Stimulated activated CD4-positive, alpha-beta T cell treated with anti-CD3 and anti-CD28 coated beads, Interleukin-1b, Interleukin-23, amount 100 ng/mL, for 4 hours (primary cell): ENCODE measurements at places on chromosomes 2 and 18.

GRCh38 chr2:164794432-164795231 lies 47.0 kb downstream of the COBLL1 start:
- no peak for DNase-seq

DNA sequence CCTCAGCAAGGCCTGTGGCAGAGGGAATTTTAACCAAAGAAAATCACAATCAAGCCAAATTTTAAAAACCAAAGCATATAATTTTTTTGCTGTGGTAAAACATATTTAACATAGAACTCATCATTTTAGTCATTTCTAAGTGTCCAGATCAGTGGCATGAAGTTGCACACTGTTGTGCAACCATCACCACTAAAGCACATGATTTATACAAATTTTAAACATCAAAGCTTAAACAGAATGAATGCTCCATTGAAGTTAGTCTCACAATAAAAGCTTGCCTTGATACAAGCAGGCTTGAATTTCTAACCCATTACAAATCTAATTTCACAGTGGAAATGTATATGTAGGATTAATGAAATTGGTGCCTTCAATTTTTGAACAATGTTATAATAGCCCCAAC lies 31.2 kb downstream of the FTCDNL1 start:
- no peak for DNase-seq

DNA sequence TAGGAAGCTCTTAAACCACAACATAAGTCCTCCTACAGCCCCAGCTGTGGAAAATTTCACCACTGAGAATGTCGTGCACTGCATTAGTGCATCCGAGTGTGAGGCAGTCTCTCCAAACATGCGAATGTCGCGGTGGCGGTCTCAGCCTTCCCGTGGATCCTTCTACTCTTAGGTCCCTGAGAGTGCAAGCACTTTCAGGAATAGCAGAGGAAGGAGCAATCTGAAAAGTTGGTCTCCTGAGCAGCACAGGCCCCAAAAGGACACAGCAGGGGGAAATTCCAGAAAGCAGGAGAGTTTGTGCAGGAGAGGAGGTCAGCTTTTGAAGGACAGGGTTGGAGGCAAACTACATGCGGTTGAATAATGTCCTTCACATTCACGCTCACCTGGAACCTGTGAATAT lies 440.5 kb upstream of the SMIM21 start:
- DNase-seq: no peak

GRCh38 chr2:238369591-238370040 lies 49.3 kb downstream of the TRAF3IP1 start:
- no peak for DNase-seq

DNA sequence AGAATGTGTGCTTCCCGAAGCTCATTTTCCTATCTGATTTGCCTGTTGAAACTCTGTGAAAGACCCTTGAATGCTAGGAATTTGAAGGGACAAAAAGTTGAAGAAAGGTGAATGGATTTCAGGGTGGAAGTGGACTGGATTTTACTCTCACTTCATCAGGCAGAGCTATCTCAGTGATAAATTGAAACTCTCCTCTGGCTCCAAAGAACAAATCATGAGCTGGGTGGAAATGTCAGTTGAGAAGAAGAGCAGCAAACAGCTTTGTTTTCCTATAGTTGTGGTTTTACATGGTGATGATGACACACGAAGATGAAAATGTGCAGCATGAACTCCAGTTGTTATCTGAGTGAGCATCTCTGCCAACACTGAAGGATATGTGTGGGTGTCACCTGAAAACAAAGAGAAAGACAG lies 34.4 kb downstream of the CD28 start:
- no peak for DNase-seq

- no peak for DNase-seq
Observed at GRCh38 chr2:135662088-135662487, 79.6 kb upstream of the UBXN4 start.

DNA sequence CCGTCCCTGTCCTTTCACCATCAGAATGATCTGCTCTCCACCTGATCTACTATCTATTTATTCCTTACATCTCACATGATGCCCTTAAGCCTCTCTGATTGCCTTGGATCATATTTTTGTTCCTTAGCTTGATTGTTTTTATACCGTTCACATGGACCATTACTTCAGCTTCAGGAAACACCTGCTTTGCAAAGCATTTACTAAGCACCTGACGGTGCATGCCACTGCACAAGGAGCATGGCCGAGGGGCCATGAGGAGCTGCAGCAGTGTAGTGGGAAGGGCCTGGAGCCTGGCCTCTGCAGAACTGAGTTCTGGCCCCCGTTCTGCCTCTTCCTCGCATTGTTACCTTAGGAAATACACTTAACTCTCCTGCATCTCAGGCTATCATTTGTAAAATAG lies 124.1 kb upstream of the NDUFV2 start:
- DNase-seq: no peak

DNA sequence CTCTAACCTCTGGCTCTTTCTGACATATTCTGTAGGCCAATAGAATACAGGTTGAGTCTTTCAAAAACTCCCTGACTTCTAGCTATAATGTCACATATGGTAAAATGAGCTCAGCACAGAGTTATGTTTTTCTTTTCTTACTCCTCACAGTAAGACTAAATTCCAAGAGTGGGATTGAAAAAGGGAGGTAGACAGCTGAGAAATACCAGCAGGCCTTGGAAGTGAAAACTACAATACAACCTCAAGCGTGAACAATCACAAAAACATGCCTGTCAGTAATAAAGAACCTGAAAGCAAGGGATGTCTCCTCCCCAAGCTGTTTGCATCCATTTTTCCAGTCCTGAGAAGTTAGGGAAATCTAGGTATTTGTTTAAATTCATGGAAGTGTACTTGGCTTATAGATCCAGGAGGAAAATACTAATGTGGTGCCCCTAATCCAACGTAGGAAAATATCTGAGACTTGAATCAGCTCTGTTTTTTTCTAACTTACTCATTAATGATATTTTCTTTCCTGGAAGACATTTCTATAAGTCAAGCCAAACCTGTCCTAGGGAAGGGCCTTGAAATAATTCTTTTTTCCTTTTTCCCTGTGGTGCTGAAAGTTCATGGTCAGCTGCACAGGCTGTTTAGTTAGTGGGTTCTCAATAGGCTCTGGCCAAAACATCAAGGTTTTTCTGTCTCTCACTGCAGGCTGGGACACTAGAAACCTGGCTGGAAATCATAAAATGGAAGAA lies 167.9 kb upstream of the SPATS2L start:
- DNase-seq: no peak

DNA sequence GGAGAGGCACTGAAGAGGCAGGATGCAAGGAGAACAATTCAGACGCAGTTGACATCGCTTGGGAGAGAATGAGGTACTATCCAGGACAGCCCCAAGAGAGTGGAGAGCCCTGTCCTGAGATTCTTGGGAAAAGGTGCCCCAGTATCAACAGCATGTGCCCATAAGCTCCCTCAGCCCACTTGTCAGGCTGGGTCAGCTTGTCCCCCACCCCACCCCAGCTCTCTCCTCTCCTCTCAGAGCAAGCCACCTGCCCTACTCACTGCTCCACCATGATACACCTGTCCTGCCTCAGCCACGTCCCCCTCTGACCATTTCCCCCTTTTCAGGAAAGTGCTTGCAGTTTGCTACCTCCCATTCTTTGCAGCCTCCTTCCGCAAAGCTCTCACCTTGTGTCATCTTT lies 111.8 kb downstream of the XRCC5 start:
- no peak for DNase-seq

- no peak for DNase-seq
Observed at GRCh38 chr2:24225499-24226242, 50.8 kb downstream of the FAM228A start.

DNA sequence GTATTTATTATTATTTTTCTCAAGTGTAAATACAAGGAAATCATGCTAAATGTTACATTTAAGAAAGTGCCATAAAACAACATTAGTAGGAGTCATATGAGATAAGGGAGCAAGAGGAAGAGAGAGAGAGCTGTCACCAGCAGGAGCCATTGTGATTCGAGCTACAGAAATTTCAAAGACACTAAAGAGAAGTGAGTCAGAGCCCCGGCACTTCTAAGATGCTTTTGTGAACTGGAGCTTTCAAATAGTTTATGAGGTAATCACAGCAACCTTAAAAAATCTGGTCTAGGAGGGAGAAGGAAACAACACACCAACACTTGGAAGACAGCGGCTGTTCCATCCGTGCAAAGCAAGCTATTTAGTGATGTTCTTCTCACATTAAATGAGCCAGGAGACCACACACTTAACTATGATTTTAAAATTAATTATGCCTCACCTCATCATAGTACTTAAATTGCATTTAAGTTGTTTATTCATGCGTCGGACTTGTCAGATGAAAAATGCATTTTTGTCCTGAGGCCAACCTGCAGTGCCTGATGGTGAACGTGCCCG lies 382.7 kb upstream of the SALL3 start:
- DNase-seq: no peak

DNA sequence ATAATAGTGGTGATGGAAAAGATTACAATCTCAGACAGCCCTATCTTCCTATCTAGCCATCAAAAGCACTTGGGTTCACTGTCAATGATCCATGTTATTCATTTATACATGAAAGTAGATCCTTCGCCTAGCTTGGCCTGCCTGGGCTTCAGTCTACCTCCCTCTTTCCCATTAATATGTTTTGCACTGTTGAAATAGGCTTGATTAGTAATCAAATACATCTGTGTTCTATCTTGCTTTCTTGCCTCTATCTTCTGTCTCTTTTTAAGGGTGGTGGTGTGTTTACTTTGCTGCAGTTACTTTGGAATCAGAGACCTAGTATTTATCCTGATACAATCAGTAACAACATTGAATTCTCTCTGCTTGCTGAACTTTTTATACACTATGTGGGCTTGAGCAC lies 521.2 kb downstream of the TNS1 start:
- DNase-seq: no peak

- no peak for DNase-seq
Observed at GRCh38 chr18:67525328-67526099, 9.0 kb upstream of the DSEL start.

DNA sequence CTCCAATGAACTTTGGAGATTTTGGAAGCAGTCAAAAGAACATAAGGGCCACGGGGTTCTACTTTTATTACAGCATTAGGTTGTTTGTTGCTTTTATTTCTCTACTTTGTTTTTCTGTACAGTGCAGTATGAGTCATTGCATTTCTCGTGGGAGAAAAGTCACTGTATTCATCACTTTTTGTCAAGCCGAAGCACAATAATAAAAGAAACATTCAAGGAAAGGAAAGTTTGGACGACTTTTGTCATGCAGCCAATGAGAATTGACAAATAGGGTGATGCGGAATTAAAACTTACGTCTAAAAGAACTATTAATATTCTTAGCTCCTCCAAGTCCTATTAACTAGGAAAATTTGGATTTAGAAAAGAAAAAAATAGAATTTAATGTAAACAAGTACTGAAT lies 209.9 kb downstream of the TMEM182 start:
- DNase-seq: no peak

DNA sequence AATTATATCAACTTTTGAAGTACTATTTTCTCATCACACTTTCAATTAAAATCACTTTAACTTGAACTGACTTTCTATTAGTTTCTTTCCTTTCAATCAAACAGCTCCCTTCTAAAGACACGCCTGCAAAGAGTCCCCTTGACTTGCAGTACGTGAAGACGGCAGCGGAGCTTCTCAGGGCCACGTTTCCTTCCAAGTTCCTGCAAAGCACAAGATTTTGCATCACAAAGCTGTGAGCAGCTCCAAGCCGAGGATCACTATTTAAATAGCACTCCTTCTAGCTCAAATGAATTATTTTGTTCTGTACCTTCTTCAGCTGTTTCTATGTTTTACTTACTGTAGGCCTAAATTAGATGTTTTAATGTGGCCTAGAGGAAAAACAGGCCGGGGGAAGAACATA lies 30.8 kb downstream of the SH3YL1 start:
- DNase-seq: no peak

DNA sequence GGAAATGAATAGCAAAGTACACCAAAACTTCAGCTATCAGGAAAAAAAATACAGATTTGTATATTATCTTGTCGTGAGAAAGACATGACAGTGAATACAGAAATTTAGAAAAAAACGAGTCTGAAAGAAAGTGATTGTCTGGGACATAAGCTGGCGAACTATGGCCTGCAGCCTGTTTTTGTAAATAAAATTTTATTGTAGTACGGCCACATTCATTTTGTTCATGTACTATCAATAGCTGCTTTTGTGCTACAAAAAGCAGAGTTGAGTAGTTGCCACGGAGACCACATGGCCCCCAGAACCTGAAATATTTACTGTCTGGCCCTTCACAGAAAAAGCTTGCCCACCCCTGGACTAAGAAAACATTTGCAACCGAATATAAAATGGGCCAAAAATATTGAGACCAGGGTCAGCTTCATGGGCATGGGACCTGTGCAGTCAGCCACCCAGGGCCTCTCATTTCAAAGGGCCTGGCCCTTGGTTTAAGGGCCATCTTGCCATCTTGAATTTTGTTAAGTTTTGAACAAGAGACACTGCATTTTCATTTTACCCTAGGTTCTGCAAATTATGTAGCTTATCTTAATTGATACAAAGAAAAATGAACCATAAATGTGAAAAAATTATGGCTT lies 17.9 kb downstream of the ANTXR1 start:
- no peak for DNase-seq

GRCh38 chr2:19671311-19671710 lies 230.5 kb downstream of the TTC32 start:
- no peak for DNase-seq

- DNase-seq: no peak
Observed at GRCh38 chr2:201966691-201967438, 66.8 kb upstream of the FZD7 start.

GRCh38 chr2:118806797-118807667 lies 40.4 kb downstream of the EN1 start:
- no peak for DNase-seq

- no peak for DNase-seq
Observed at GRCh38 chr2:112314856-112315255, 39.5 kb downstream of the ZC3H6 start.

DNA sequence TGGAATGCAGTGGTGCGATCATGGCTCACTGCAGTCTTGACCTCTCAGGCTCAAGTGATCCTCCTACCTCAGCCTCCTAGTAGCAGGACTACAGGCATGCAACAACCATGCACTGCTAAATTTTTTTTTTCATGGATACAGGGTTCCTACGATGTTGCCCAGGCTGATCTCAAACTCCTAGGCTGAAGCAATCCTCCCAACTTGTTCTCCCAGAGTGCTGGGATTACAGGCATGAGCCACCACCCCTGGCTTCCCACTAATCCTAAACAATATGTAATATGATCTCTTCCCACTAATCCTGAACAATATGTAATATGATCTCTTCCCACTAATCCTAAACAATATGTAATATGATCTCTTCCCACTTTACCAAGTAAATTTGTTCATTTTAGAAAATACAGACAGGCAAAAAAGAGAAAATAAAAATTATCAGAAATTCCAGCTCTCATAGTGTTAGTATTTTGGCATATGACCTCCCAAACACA lies 33.7 kb upstream of the C18orf32 start:
- DNase-seq: no peak
